ENCODE measurements at places on chromosomes 11 and 22.

- peak; percentile 79 for DNase-seq
These were observed 3.5 kb upstream of the ACAT1 start for GRCh38 chr11:108117746-108118371.

- peak; percentile 32 for DNase-seq
These were observed 6.6 kb upstream of the GAS2 start for GRCh38 chr11:22659783-22660182.

- DNase-seq, result no peak
These were observed 974.2 kb downstream of the JRKL start for GRCh38 chr11:97364047-97364446.

- DNase-seq, result peak; percentile 73
These were observed 77.3 kb downstream of the ARFGAP2 start for GRCh38 chr11:47099214-47099917.

DNA sequence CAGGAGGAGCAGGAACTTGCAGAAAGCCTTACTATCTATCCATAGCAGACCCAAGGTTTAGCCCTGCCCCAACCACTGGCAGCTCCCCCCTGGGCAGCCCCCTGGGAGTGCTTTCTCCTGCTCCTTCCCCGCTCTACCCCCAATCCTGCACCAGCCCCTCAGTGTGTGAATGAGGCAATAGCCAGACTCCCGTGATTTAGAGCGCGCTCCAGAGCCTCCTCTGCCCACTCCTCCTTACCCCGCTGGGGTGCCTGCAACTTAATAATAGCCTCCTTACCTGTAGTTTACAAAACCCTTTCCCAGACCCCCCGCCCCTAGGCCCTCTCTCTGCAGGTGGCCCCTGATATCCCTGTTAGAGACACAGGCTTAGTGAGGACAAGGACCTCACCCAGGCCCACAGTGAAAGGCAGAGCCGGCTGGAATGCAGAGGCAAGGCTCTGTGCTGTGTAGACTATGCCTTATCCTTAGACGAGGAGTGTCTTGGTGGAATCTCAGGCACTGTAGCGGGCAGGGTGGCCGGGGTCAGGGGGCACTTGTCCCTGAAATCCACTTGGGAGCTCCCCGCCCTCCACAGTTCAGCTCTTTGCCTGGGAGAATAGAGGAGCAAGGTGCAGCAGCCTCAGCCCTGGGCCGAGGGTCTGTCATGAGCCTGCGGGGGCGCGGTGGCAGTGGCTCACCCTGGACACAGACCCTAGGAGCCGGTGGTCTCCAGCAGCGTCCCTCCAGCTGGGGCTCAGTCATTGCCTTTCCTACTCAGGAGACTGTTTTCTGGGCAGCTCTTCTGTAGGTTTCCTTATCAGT lies 4.3 kb upstream of the CARNS1 start:
- DNase-seq, result peak; percentile 60

GRCh38 chr11:60345489-60345888 lies 18.4 kb downstream of the MS4A6E start:
- peak; percentile 33 for DNase-seq

Data from NCI-H69 (cell line).